ENCODE measurements at places on chromosomes 2 and 18. TPM values are rescaled to one million over a fixed set of nuclear protein-coding genes. Genes with fewer than 3 reads are reported as not detected.

CFC1B gene
- total RNA-seq = not detected

HRH4 gene
- total RNA-seq = not detected

VAMP5 gene
- 0.25 TPM for total RNA-seq

UGT1A8 gene
- total RNA-seq = 0.05 TPM

TUBA4B gene
- total RNA-seq = 0.20 TPM

CIB4 gene
- 0.16 TPM for total RNA-seq

HOXD3 gene
- total RNA-seq = 0.18 TPM

LRP2 gene
- 0.02 TPM for total RNA-seq

NDC80 gene
- 14.3 TPM for total RNA-seq

FSIP2 gene
- total RNA-seq = not detected

DAPL1 gene
- not detected for total RNA-seq

CELF4 gene
- not detected for total RNA-seq

TMEM169 gene
- total RNA-seq = 0.38 TPM

CHRND gene
- total RNA-seq = not detected

DNAJC5G gene
- not detected for total RNA-seq

SNED1 gene
- 0.83 TPM for total RNA-seq

ESPNL gene
- total RNA-seq = 0.12 TPM

ITGB1BP1 gene
- 157 TPM for total RNA-seq

ELOA2 gene
- not detected for total RNA-seq

CFAP221 gene
- total RNA-seq = 0.38 TPM

SLC8A1 gene
- 0.29 TPM for total RNA-seq

FBXO36 gene
- total RNA-seq = 0.87 TPM

LRRTM1 gene
- not detected for total RNA-seq

PKDCC gene
- total RNA-seq = 23.8 TPM

PLCL1 gene
- total RNA-seq = not detected

SAG gene
- not detected for total RNA-seq

SERPINB4 gene
- total RNA-seq = 0.15 TPM

Data from A549 treated with Hydrocortisone at 1 μM for 4 hours (cell line).